ENCODE measurements at places on chromosomes 4 and X. TPM values are rescaled to one million over a fixed set of nuclear protein-coding genes. Genes with fewer than 3 reads are reported as not detected.

GABRQ gene
- 0.52 TPM for polyA plus RNA-seq

HSFX1 gene
- 0.45 TPM for polyA plus RNA-seq

CABS1 gene
- polyA plus RNA-seq: not detected

POLA1 gene
- 15.4 TPM for polyA plus RNA-seq

PAGE5 gene
- polyA plus RNA-seq: not detected

HDAC8 gene
- 28.7 TPM for polyA plus RNA-seq

Measured in A549 (cell line).